ENCODE measurements at places on chromosomes 5 and 9.

GRCh38 chr9:123789554-123790292, 140.2 kb downstream of the DENND1A start:
- H3K27me3 ChIP-seq = no peaks in the 10 kb centered on the region
- no peak for ATAC-seq
- no peak overlapping the region for H3K4me3 ChIP-seq
- H3K36me3 ChIP-seq = no peaks in the 10 kb centered on the region
- no peak overlapping the region for H3K27ac ChIP-seq

DNA sequence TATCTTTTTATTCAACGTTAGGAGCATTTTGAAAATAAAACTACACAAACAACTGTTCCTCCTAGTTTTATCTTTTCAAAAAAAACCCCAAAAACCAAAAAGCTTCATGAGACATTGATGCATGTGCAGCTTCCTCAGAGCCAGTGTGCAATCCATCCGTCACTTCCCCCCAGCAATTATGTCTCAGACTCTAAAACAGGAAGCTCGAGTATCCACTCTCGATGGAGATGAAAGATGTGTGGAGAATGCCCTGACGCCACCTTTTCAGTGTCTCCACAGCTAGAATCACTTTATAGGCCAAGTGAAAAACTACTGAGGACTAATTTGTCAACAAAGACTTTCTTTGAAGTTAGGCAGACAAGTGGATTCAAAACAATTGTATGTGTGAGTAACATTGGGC, 408.9 kb upstream of the SMARCA2 start:
- no peaks in the 10 kb centered on the region for H3K36me3 ChIP-seq
- H3K4me3 ChIP-seq = no peak overlapping the region
- no peak overlapping the region for H3K27ac ChIP-seq
- H3K4me1 ChIP-seq = no peaks in the 10 kb centered on the region
- no peak for ATAC-seq

- peak; percentile 55 for ATAC-seq
- peak overlapping the region; percentile 90 for H3K4me3 ChIP-seq
- no peaks in the 10 kb centered on the region for H3K36me3 ChIP-seq
- H3K4me1 ChIP-seq = peaks cover 95% of the 10 kb centered on the region
- H3K27ac ChIP-seq = peak overlapping the region; percentile 93
Measured at GRCh38 chr5:139651853-139652787, 4.0 kb downstream of the CXXC5 start.

GRCh38 chr9:96138616-96139015, 163.4 kb downstream of the HSD17B3 start:
- H3K4me1 ChIP-seq = peaks cover 77% of the 10 kb centered on the region
- no peaks in the 10 kb centered on the region for H3K36me3 ChIP-seq
- H3K27ac ChIP-seq = peak overlapping the region; percentile 84
- no peak for ATAC-seq

GRCh38 chr9:87991151-87991870, 17.0 kb upstream of the CDK20 start:
- H3K27ac ChIP-seq = no peak overlapping the region
- no peak overlapping the region for H3K4me3 ChIP-seq
- H3K27me3 ChIP-seq = no peaks in the 10 kb centered on the region
- H3K4me1 ChIP-seq = no peaks in the 10 kb centered on the region
- no peaks in the 10 kb centered on the region for H3K36me3 ChIP-seq

DNA sequence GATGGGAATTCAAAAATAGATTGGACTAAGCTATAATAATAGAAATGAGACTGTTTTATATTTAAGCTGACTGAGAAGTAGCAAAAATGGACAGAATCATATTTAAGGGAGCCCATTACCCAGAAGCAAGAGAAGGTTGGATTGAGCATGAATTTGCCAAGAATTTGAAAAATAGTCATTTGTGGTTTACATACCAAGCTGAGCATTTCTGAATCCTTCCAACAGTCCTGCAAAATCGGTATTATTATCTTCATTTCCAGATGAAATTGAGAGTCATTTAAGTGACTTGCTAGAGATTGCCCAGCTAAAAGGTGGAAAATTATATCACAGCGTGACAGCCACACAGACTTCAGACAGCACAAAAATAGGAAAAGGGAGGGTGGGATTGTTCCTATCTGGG, 48.4 kb downstream of the TNFSF15 start:
- no peak overlapping the region for H3K4me3 ChIP-seq
- H3K27ac ChIP-seq = no peak overlapping the region
- H3K4me1 ChIP-seq = no peaks in the 10 kb centered on the region

DNA sequence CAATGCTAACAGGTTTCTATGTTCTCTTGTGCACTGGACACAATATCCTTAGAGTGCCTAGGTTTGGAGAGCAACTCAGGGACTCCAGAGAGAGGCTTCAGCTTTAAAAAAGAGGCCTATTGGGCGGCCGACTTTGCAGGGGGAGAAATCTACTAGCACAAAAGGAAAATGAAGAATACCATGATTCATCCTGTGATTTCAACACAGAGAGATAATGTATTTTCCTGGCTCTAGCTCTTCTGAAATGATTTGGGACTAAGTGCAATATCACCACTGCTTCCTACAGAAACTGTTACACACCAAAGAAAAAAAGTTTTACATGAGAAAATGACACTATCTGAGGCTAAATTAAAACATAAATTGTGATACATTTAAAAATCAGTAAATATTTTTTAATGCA, 146.1 kb upstream of the TSLP start:
- H3K27me3 ChIP-seq = no peaks in the 10 kb centered on the region
- no peak for ATAC-seq
- H3K4me1 ChIP-seq = no peaks in the 10 kb centered on the region
- H3K36me3 ChIP-seq = no peaks in the 10 kb centered on the region
- H3K27ac ChIP-seq = no peak overlapping the region

- no peak for ATAC-seq
- H3K4me1 ChIP-seq = no peaks in the 10 kb centered on the region
- H3K27me3 ChIP-seq = no peaks in the 10 kb centered on the region
- H3K4me3 ChIP-seq = no peak overlapping the region
Measured at GRCh38 chr5:135729321-135729786, 105.1 kb upstream of the SLC25A48 start.

DNA sequence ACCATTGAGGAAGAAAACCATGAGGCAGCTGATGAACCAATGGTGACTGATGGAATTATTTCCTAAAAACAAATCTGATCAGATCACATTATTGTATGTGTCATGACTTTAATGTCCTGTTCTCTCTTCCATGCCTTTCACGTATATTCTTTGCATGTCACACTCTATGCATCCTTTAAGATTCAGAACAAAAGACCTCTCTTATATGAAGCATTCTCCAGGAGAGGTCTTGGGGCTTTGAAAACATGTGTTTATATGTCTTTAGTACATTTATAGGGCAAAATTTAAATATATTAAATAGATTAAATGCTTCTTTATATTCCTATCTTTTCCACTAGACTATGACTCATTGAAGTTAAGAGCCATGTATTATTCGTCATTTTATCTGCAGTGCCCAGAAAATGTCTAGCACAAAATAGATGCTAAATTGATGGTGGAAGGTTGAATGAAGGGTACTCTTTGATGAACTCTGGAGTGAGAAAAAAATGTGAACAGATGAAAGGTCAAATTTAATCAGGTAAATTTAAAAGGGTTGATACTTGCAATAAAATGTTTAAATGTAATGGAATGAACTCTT, 196.3 kb downstream of the PSAT1 start:
- H3K27me3 ChIP-seq = no peaks in the 10 kb centered on the region
- no peak overlapping the region for H3K27ac ChIP-seq
- no peaks in the 10 kb centered on the region for H3K4me1 ChIP-seq
- H3K4me3 ChIP-seq = no peak overlapping the region

GRCh38 chr5:2584579-2585269, 166.8 kb downstream of the IRX2 start:
- H3K4me1 ChIP-seq = no peaks in the 10 kb centered on the region
- ATAC-seq = no peak
- peaks cover 15% of the 10 kb centered on the region for H3K27me3 ChIP-seq
- H3K36me3 ChIP-seq = no peaks in the 10 kb centered on the region

- no peak for ATAC-seq
- no peaks in the 10 kb centered on the region for H3K27me3 ChIP-seq
- no peaks in the 10 kb centered on the region for H3K4me1 ChIP-seq
- no peak overlapping the region for H3K4me3 ChIP-seq
- no peak overlapping the region for H3K27ac ChIP-seq
- no peaks in the 10 kb centered on the region for H3K36me3 ChIP-seq
Measured at GRCh38 chr5:143176048-143176447, 227.4 kb downstream of the NR3C1 start.

All from gastroesophageal sphincter (tissue), 4 donors.